NCI-H1436 treated with DMSO at 0.1 percent for 48 hours (cell line): ENCODE measurements at places on chromosomes 2 and 18.

DNA sequence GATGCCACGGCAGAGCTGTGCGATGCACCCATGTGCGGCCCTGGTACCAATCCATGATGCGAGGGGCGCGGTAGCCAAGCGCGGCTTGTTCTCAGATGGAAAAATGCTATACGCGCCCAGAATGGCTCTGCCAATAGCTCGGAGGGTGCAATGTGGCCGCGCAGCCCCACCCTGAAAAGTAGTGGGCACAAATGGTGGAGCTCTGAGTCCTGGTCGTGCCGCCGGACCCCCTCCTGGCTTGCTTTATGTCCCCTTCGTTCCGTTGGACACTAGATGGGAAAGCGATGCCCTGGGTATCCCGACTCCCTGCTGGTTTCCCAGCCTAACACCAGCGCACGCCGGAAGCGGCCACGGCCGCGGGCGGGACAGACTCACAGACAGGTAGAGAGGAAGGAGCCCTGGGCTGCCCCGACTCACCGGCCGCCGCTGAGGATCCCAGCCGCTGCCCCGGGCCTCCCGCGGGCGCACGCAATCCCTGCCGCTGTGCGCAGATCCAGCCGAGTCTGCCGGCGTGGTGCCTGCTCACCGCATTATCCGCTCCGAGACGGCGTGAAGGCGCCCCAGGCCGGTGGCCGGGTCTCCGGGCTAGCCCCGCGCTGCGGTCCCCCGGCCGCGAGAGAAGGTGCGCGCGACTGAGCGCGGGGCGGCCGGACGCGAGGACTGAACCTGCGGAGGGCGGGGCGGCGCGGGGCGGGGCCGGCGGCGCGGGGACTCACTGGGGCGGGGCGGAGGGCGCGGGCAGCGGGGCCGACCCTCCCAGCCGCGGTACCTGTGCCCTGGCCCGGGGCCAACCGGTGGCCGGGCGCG, at the start of gene CDC42EP3:
Gene CDC42EP3, minus strand, starts transcription at position 634 of the 807 bp plus-strand sequence. CDS start 25,055 bp downstream, outside the sequence.
- no peak for DNase-seq

DNA sequence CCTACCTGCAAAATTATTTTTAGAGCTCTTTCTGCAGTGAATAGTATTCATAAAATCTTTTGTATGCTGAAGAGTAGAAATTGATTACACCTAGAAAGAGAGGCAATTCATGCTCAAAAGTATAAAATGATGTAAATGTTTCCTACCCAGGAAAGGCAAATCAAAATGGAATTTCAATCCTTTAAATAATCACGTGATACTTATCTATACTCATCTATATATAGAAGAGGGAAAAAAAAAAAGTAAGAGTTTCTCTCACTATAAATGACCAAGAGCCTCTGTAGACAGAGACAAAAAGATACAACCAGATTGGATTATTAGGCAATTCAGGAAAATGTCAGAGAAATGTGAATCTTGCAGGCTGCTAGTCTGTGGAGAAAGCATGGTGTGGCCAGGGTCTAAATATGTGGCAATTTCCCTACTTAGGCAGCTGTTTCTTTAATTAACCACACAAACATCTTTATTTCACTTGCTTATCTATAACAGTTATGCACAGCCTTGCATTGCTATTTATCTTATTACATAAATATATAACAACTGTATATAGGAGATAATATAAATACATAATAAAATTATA, 39.5 kb downstream of the METTL8 start:
- no peak for DNase-seq

DNA sequence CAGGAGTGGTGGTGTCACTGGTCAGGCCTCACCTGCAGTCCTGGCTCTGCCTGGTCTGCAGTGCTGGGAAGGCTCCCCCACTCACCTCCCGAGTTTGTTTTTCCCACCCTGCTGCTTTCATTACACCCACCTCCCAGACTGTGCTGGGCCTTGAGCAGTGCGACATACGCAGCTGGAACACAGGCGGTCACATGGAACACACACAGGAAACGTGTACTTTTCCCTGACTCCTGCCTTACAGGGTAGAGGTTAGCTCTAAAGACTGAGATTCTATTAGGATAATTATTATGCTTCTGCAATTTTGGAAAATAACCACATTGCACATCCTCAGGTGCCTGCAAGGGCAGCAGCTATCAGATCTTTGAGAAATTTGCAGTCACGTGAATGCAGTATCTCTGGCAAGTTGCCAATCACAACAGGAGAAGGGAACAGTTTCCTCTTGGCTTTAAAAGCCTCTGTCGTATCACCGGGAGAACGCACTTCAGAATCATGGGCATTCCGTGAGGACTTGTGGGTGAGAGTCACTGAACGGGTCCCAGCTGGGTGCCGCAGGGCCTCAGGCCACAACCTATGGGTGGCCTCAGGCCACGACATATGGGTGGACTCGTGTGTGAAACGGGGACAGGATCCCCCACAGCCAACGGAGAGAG, 136.5 kb downstream of the ZNF236 start:
- no peak for DNase-seq

DNA sequence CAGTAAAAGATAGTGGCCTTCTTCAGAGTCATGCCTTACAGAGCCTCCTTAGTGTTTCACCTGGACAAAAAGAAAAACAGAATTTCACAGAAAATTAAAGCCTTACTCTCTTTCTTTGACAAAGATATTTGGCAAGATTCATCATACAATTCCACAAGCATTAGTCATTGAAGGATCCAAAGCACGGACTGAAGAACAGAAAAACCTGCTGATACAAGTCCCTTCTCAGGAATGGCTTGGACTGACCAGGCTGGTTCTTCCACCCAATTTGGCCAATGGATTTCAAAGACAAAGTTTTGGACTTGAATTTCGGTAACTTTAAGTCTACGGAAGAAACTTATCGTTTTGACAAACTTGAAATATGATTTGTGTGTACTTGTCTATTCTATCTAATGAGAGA, 39.1 kb upstream of the GALNT3 start:
- DNase-seq: no peak

GRCh38 chr2:159549234-159549633, 67.1 kb downstream of the BAZ2B start:
- no peak for DNase-seq

- DNase-seq: no peak
These were observed 437 bp downstream of the LDLRAD4 start for GRCh38 chr18:13218997-13219396.
